ENCODE measurements at places on chromosomes 11 and 22.

DNA sequence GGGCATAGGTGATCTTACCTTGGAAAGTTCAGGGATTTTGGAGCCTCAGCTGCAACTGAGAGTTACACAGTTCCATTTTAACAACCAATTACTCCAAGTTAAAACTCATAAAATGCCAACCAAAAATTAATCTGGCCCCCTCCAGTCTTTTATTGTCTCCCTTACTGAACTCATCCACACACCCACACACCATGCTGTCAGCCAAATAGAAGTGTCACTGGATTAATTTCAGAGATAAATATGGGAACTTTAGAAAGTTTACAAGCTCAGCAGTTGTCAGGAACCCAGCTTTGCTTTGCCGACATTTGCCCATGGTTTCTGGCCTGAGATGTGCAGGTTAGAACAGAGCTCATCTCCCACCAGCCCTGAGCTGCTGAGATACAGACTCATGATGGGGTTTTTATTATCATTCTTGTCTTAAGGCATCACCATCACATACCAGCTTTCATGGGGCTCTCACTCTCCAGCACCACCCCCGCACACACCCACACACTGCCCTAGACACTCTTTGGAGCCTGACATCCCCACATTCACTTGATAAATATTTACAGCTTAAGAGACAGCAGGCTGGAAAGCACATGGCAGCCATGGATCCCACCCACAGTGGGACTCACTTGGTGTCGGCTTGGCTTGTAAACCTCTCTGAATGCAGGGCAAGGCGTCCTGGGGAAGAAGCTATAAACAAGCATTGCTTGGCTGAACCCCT, 23.7 kb upstream of the CTR9 start:
- DNase-seq = no peak

GRCh38 chr11:18277565-18278271, 11.7 kb downstream of the SAA1 start:
- DNase-seq = no peak

DNA sequence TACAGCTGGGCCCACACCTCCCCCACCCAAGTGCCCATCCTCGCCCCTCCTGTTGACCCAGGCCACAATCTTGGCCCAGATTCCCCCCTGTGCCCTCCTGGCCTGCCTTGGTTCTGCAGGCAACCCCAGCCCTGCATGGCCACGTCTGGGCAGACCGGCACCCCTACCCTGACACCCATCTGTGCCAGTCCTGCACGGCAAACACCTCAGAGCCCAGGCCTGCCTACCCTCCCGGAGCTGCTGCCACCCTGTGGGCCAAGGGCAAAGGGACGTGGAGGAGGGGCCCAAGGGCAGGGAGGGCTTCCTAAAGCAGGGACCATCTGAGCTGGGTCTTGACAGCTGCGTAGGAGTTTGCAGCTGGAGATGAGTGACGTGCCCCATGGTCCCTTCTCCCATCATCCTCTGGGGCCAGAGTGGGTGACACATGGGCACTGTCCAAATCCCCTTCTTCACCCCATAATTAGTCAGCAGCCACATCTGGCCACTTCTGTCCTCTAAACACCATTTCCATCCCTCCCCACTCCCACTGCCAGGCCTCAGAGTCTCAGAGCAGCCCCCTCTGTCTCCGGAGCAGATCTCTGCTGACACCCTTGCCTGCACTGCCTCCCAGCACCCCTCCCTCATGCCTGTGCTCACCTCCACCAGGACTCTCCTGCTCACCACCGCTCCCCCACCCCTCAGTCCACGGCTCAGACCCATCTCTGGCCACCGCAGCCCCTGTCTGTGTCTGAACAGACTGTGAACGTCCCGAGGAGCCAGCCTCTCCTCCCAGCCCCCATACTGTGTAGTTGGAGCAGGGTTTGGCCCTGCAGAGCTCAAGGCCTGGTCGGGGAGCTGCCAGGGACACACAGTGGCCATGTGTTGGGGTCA, 35.6 kb upstream of the PPARA start:
- no peak for DNase-seq

DNA sequence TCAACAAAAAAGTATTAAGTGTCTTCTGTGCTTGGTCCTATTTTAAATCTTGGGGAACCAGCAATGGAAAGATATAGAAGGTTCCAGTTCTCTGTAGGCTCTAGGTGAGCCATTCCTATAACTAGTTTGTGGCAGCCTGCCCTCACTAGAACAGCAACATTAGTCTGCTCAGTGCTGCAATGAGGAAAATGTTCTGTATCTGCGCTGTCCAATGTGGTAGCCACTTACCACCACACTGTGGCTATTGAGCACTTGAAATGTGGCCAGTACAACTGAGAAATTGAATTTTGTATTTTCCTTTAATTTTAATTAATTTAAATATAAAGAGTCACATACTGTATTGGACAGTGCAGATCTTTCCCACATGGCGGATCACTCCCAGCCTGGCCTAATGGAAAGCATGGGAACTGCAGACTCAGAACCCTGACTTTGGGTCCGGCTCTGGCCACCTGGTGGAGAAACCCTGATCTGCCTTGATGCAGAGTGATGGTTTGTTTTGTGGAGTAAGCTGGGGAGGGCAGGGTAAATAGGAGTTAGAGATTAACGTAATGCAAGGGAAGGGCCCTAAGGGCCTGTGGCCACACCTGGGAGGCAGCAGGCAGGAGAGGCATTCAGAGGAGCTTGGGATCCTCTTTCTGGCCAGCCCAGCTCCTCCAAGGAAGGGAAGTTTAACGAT, 101.0 kb downstream of the ME3 start:
- no peak for DNase-seq

GRCh38 chr11:44885919-44886789, 64.5 kb downstream of the TP53I11 start:
- DNase-seq = no peak

DNA sequence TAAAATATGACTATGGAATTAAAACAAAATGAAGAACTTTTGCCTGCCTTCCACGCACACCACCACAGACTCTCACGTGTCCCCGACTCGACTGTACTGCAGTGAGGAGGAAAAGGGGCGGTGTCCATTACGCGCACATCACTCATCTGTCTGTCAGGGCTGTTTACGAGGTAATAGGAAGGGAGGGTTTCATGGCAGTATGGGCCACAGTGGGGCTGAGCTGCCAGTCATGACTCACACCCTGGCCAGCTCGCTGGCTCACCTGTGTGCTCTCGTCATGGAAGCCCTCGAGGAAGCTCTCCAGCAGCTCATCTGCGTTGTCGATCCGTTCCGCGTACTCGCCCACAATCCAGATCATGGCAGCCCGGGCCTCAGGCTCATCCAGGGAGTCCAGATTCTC, 33.5 kb upstream of the RASL10A start:
- no peak for DNase-seq

DNA sequence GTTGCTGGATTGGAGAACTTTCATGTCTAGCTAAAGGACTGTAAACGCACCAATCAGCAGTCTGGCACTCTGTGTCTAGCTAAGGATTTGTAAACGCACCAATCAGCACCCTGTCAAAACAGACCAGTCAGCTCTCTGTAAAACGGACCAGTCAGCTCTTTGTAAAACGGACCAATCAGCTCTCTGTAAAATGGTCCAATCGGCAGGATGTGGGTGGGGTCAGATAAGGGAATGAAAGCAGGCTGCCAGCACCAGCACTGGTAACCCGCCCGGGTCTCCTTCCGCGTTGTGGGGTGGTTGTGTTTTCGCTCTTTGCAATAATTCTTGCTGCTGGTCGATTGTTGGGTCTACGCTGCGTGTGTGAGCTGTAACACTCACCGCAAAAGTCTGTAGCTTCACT, 11.3 kb downstream of the MYO18B start:
- DNase-seq = no peak

- no peak for DNase-seq
Measured at GRCh38 chr11:72634472-72635095, 39.6 kb downstream of the PDE2A start.

DNA sequence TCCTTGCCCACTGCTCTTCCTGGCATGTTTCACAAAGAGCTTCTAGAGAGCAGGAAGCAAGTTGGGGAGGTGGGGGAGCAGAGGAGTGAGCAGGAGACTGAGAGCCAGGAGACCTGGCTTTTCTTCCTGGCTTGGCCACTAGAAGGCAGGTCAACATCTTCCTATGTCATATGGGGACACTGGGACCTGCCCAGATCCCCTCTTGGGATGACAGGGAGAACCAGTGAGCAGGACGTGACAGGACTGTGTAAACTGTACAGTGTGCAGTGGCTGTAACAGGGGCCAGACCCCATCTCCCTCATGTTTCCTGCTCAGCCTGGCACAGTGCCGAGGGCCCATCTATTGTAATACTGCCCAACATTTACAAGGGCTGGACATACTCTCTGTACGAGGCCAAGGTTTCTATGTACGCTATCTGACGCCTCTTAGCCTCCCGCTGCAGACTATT, 29.4 kb downstream of the GDPD5 start:
- DNase-seq = no peak

DNA sequence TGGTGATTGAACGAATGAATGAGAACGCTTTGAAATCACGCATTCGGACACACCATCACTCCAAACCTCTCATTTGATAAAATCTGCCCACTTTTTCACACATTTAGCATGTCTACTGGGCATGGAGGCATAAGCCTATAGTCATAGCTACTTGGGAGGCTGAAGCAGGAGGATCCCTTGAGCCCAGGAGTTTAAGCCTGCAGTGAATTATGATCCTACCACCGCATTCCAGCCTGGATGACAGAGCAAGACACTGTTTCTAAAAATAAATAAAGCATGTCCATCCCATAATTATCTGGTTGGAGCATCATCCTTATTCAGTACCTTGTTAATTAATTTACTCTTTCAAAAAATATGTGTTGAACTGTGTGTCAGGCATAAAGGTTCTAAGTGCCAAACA, 3.3 kb upstream of the PICALM start:
- DNase-seq = no peak

DNA sequence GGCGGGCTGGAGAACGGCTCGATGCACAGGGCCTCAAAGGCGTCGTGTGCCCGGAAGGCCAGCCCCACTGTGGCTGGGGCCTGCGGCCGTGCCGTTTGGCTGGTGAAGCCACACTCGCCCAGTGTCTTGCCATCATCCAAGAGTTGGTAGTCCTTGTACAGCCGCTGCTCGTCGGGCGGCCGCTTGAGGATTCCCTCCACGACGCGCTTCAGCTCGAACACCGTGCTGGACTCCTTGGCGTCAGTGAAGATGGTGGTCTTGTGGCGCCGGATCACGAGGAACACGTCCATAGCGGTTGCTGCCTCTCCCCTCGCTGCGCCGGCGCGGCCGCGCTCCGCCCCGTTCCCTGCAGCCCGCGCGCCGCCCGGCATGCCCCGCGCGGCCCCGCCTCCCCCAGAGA, 30.3 kb upstream of the PRDM10 start:
- no peak for DNase-seq

DNA sequence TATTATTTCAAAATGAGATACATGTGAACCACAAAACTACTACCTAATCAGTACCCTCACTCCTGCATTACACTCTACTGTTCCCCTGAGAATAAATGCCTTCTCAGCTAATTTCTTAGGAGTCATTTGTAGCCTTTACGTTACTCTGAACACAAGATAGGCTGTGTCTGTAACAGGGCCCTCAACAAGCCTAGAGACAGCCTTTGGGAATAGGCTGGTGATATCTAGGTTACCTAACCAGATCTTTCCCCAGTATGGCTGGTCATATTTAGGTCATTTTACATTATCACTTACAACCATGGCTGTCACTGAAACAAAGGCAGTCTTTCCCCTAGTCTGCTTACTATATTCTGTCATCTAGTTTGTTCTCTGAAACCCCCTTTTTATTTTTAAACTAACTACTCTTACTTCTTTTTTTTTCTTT, 14.2 kb downstream of the ATM start:
- DNase-seq = no peak

- no peak for DNase-seq
Measured at GRCh38 chr11:69209421-69210309, 53.9 kb downstream of the SMIM38 start.

DNA sequence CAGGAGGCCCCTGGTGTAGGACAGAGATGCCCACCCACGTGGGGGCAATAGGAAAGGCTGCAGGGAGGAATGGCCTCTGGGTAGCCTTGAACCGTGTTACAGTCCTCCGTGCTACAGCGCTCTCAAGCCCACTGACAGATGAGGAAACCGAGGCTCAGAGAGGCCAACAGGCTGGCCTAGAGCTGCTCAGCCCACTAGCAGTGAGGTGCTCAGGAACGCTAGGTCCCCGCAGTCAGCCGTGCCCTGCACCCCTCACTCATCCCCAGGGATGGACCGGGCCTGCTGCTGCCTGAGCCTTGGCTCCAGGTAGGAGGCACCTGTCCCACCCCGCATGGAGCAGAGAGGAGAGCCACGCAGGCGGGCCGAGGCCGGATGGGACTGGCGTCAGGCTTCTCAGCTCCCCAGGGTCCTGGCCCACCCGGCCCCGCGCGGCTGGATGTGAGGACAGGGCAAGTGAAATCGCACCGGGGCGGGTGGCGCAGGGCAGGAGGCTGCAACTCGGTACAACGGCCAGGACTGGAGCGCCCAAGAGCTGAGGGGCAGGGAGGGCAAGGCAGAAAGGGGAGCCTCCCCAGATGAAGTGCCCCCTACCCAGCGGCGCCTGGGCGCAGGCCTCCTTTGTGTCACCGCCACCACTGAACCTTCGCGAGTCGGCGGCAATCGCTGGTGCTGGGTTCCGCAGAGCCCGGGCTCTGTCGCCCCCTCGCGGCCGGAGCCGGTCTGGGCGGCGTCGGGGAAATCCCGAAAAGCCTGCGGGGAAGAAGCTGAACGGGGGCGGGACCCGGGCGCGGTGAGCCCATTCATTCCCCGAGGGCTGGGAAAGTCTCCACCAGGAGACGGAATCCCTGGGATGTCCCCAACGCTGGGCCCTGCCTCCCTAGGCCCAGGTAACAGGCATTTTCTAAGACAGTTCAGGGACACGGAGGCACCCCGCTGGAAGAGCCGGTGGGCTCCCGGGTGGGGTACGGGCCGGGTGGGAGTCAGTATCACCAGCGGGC, 8.4 kb upstream of the SLC2A11 start:
- peak; percentile 79 for DNase-seq

GRCh38 chr11:126163779-126164178, 47.7 kb downstream of the RPUSD4 start:
- DNase-seq = no peak

DNA sequence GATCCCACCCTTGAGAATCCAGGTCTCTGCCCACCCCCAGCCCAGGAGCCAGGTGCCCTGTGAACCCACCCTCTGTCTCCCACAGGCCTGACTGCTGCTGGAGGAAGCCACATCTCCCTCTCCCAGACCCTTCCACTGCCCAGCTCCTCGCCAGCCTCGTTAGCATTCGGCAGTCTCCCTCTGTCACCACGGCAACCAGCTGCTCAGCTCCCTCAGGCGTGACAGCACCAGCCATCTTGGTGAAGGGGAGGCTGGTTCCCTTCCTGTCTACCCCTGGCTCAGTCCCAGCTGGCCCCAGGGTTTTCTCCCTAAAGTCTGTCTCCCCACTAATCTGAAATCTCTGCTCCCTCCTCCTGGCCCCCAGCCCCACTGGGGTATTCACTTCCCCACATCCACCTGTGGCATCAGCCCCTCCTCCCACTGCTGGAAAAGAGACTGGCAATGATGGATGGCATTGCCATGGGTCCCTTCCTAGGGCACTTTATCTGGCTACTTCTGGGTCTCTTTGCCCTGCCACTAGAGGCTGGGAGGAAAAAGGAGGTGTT, 28.1 kb downstream of the NRXN2 start:
- no peak for DNase-seq

- DNase-seq = no peak
Measured at GRCh38 chr11:69563946-69564775, 76.8 kb upstream of the CCND1 start.

Data from activated T-helper 1 cell treated with anti-CD3 and anti-CD28 coated beads, Interleukin-2, amount 50 U/mL, for 16 hours (primary cell).